Activated CD4-positive, alpha-beta T cell treated with anti-CD3 and anti-CD28 coated beads, Interleukin-2, amount 10 ng/mL, durations not matched to agents 7 days and 5 days (primary cell): ENCODE measurements at places on chromosomes 4 and X.

GRCh38 chrX:97284531-97284930 lies 400.8 kb downstream of the RPA4 start:
- no peaks in the 10 kb centered on the region for H3K4me1 ChIP-seq
- H3K27me3 ChIP-seq = no peaks in the 10 kb centered on the region
- no peak for DNase-seq
- no peak overlapping the region for H3K4me3 ChIP-seq

GRCh38 chrX:65750674-65751469 lies 83.4 kb downstream of the MSN start:
- peak overlapping the region; percentile 80 for H3K27ac ChIP-seq
- peak overlapping the region; percentile 39 for H3K4me3 ChIP-seq

DNA sequence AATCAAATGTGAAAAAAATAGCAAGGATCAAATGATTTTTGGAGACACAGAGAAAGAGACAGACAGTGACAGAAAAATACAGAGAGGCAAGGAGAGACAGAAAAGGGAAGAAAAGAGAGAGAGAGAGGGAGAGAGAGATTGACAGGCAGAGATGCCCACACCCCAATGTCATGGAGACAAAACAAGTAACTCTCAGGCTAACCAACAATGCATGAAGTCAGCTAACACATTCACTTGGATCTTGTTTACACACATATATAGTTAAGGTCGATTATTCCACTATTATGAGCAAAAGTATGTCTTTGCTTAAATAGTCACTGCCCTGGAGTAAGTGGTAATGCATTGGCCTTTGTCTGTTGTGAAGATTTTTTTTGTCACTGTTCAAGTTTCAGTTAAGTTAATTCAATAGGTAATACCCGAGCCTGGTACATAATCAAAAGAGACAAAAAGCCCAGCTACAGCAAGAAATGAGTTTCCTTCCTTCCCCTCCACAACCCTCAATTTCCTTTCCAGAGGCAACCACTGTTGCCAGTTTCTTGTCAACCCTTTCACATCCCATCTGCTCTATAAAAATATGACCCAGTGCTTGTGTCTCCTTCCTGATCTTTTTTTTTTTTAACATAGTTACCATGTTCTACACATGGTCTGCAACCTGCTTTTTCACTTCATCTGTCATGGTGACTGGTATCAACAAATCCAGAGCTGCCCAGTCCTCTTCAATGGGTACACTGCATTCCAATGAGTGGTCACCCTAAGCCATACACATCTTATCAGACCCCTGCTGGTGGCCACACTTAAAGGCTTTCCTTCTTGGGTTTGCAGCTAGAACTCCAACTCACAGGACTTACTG lies 52.1 kb downstream of the PROM1 start:
- no peak overlapping the region for H3K4me3 ChIP-seq
- H3K36me3 ChIP-seq = no peaks in the 10 kb centered on the region
- DNase-seq = no peak

- no peaks in the 10 kb centered on the region for H3K27me3 ChIP-seq
- H3K4me1 ChIP-seq = peaks cover 2% of the 10 kb centered on the region
- no peak overlapping the region for H3K4me3 ChIP-seq
- no peaks in the 10 kb centered on the region for H3K36me3 ChIP-seq
- DNase-seq = no peak
- H3K27ac ChIP-seq = no peak overlapping the region
These were observed 102.2 kb downstream of the MAMLD1 start for GRCh38 chrX:150465326-150465725.

GRCh38 chrX:100409610-100410590 lies at the start of gene PCDH19:
Gene PCDH19, minus strand, starts transcription at chrX:100410273. Its CDS starts 1,676 bp downstream, at chrX:100408597.
- H3K4me3 ChIP-seq = no peak within 1 kb of the TSS
- peaks cover 4% of the 10 kb centered on the region for H3K4me1 ChIP-seq
- H3K27me3 ChIP-seq = peaks cover 67% of the 10 kb centered on the region

- H3K27me3 ChIP-seq = peaks cover 13% of the 10 kb centered on the region
- peaks cover 58% of the 10 kb centered on the region for H3K4me1 ChIP-seq
- peak; percentile 42 for DNase-seq
- H3K4me3 ChIP-seq = peak overlapping the region; percentile 44
These were observed 9.7 kb upstream of the KLF3 start for GRCh38 chr4:38654273-38654672.

GRCh38 chr4:27357283-27357682 lies 496.6 kb downstream of the STIM2 start:
- H3K27ac ChIP-seq = no peak overlapping the region
- DNase-seq = no peak
- no peaks in the 10 kb centered on the region for H3K36me3 ChIP-seq
- H3K27me3 ChIP-seq = no peaks in the 10 kb centered on the region
- no peak overlapping the region for H3K4me3 ChIP-seq
- no peaks in the 10 kb centered on the region for H3K4me1 ChIP-seq

DNA sequence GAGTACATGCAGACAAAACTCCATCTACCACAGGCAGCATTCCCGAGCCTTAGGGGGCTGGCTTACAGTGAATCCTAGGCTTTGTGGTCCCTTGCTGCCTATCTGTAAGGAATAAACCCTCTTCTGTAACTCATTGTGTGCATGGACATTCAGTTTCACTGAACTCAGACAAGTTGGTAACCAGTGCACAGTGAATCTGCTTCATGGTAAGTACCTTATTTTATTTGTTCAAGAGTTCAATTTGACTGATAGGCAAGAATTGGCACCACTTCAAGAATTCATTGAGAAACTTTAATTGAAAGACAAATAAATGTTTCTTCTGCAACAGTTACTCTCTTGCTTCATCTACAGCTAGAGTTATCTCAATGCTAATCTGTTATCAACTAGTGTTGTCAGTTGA lies 57.2 kb upstream of the PRRG1 start:
- no peak for DNase-seq
- no peaks in the 10 kb centered on the region for H3K36me3 ChIP-seq
- H3K4me3 ChIP-seq = no peak overlapping the region
- H3K4me1 ChIP-seq = no peaks in the 10 kb centered on the region
- no peaks in the 10 kb centered on the region for H3K27me3 ChIP-seq

GRCh38 chrX:1134976-1135375 lies 77.5 kb downstream of the CRLF2 start:
- H3K27me3 ChIP-seq = no peaks in the 10 kb centered on the region
- DNase-seq = no peak
- no peak overlapping the region for H3K4me3 ChIP-seq
- no peak overlapping the region for H3K27ac ChIP-seq

GRCh38 chr4:188941524-188942119 lies 802.4 kb downstream of the TRIML1 start:
- no peaks in the 10 kb centered on the region for H3K27me3 ChIP-seq
- DNase-seq = no peak
- H3K4me1 ChIP-seq = no peaks in the 10 kb centered on the region
- H3K27ac ChIP-seq = no peak overlapping the region
- no peak overlapping the region for H3K4me3 ChIP-seq

- no peak overlapping the region for H3K27ac ChIP-seq
- no peaks in the 10 kb centered on the region for H3K36me3 ChIP-seq
- DNase-seq = no peak
- peaks cover 8% of the 10 kb centered on the region for H3K4me1 ChIP-seq
- H3K27me3 ChIP-seq = peaks cover 4% of the 10 kb centered on the region
- no peak overlapping the region for H3K4me3 ChIP-seq
These were observed 199.6 kb downstream of the BCOR start for GRCh38 chrX:39898147-39898546.

GRCh38 chr4:70062000-70062399 lies 11.8 kb downstream of the HTN1 start:
- no peak for DNase-seq
- H3K36me3 ChIP-seq = no peaks in the 10 kb centered on the region
- H3K27me3 ChIP-seq = no peaks in the 10 kb centered on the region
- H3K4me3 ChIP-seq = no peak overlapping the region

GRCh38 chr4:88219099-88219498 lies 60.7 kb upstream of the ABCG2 start:
- H3K4me3 ChIP-seq = no peak overlapping the region
- H3K27me3 ChIP-seq = peaks cover 5% of the 10 kb centered on the region
- peaks cover 8% of the 10 kb centered on the region for H3K4me1 ChIP-seq
- DNase-seq = peak; percentile 57

DNA sequence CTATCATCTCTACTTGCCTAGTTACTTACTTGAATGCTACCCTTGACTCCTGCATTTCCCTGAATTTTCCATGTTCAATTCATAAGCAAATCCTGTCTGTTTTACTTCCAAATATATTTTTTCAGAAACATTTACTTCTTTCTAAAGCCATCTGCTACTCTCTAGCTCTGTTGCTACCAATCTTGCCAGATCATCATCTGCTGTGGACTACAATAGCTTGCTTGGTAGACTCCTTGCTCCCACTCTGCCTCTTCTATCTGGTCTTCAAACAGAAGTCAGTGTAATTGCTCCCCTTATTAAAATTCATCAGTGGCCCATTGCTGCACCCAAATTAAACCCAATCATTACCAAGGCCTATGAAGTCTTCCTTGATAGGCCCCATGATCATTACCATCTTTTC lies 151.6 kb upstream of the HPGD start:
- H3K36me3 ChIP-seq = no peaks in the 10 kb centered on the region
- H3K4me1 ChIP-seq = no peaks in the 10 kb centered on the region
- no peak for DNase-seq
- H3K27me3 ChIP-seq = no peaks in the 10 kb centered on the region
- no peak overlapping the region for H3K4me3 ChIP-seq
- no peak overlapping the region for H3K27ac ChIP-seq

DNA sequence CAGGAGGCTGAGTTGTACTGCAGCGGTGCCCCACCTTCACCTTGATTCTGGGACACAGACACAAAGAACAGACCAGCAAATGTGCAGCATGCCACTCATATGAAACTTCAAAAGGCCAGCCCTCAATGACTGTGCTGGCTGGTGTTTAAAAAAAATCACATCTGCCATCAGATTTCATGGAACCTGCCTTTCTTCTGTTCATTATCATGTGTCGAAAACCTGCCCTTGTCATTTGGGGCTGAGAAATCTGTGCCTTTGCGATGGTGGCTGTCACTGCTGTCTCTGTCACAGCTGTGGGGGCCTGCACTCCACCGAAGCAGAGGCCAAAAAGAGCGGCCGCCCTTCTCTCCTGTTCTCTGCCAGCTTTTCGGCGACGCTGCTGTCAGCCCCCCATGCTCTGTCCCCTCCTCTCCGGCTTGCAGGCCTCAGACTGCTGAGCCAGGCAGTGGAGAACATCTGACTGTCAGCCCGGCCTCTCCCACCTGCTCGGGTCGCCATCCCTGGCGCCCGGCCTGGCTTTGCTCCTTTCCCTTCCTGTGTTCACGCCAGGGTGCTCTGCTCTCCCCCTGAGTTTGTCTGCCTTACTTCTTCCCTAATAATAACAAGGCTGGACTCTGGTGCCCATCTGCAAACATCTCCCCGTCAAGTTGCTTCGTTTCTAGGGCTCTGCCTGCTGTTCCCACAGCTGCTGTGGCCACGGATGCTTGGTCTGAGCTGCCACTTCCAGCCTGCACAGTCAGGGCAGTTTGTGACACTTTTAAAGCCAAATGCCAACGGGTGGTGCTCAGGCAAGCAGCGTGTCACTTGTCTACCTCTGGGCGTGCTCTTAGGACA lies 355.2 kb downstream of the UNC5C start:
- no peak overlapping the region for H3K4me3 ChIP-seq
- H3K27me3 ChIP-seq = no peaks in the 10 kb centered on the region
- H3K4me1 ChIP-seq = peaks cover 15% of the 10 kb centered on the region
- no peak for DNase-seq

- no peaks in the 10 kb centered on the region for H3K36me3 ChIP-seq
- H3K4me3 ChIP-seq = no peak overlapping the region
These were observed 170.1 kb downstream of the LARP7 start for GRCh38 chr4:112807083-112807482.

GRCh38 chr4:174420316-174420715 lies 102.0 kb downstream of the HPGD start:
- peaks cover 16% of the 10 kb centered on the region for H3K4me1 ChIP-seq
- peak overlapping the region; percentile 14 for H3K27ac ChIP-seq
- no peak for DNase-seq
- peaks cover 4% of the 10 kb centered on the region for H3K27me3 ChIP-seq
- H3K4me3 ChIP-seq = no peak overlapping the region
- no peaks in the 10 kb centered on the region for H3K36me3 ChIP-seq

GRCh38 chrX:45322382-45322781 lies 121.7 kb upstream of the DIPK2B start:
- H3K27ac ChIP-seq = no peak overlapping the region
- peak; percentile 5 for DNase-seq
- no peaks in the 10 kb centered on the region for H3K4me1 ChIP-seq
- H3K27me3 ChIP-seq = peaks cover 5% of the 10 kb centered on the region

- no peaks in the 10 kb centered on the region for H3K36me3 ChIP-seq
- no peak overlapping the region for H3K27ac ChIP-seq
- no peak for DNase-seq
- peaks cover 30% of the 10 kb centered on the region for H3K4me1 ChIP-seq
- H3K4me3 ChIP-seq = no peak overlapping the region
These were observed 42.4 kb upstream of the NDNF start for GRCh38 chr4:121114756-121115155.

DNA sequence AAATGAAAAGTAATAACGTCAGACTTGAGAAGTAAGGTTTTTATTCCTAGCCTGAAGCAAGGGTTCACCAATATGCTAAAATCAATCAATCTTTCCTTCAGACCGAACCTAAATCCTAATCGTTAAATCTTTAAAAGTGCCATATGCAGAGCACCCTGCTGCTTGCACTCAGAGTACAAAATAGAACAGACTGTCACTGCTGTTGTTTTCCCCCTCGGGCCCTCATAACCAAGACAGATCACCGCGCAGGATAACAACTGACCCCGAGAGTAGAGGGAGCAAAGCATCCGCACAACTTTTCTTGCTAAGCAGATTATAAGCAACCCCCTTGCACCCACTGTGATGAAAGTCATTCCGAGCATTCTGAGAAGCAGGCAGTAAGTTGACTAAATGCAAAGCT lies 550.9 kb upstream of the NDST4 start:
- no peak for DNase-seq
- no peaks in the 10 kb centered on the region for H3K27me3 ChIP-seq

DNA sequence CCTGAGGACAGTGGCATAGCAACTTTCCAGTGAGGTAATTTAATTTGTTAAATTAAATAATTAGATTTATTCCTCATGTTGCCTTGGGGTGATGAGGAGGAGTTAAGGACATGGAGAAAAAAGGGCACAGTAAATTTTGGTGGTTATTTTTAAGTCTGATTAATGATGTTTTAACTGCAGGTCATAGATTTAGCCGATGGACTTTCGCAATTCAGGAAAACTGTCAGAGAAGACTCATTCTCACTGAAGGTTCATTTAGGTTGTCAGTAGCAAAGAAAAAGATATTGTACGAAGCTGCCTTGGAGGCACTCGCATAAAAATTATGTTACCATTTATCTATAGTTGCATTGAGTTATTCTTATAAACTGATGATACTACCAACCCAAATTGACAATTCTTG lies 164.2 kb upstream of the PITX2 start:
- H3K4me1 ChIP-seq = no peaks in the 10 kb centered on the region
- DNase-seq = no peak
- no peak overlapping the region for H3K4me3 ChIP-seq
- no peaks in the 10 kb centered on the region for H3K27me3 ChIP-seq
- H3K27ac ChIP-seq = no peak overlapping the region

DNA sequence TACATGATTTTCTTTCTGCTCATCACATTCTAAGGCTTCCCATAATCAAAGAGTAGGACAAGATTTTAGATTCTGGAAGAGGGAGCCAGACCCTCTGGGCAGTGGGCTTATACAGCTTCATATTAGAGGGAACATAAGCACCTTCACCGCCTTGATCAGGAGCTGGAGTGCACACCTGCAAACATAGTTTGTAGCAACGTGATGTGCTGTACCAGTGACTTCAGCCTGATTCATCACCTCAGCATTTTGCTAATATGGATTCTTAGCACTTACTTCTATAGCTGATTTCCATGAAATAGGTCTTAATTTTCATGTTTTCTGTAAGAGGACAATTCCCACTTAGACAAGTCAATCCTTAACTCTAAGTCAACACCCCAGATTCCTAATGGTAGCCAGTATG lies 36.7 kb downstream of the PCDH18 start:
- no peaks in the 10 kb centered on the region for H3K27me3 ChIP-seq
- no peak for DNase-seq
- no peaks in the 10 kb centered on the region for H3K4me1 ChIP-seq
